ENCODE measurements at places on chromosomes 6 and 20.

DNA sequence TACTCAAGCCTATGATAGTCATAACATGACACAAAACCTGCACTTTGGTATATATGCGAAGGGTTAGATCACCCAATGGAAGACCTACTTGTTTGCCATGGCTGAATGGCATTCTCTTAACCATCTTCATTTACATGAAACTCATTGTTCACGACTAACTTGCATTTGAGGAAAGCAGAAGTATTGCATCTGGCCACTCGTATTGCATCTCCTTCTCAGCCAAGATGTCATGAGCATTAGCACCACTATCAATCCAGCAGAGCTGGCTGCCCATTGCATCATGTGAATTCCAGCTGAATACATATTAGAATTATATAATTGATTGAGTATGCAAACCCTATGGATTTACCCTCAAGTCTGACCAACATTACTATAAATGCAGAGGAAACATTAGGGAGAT lies 390.2 kb downstream of the LAMA2 start:
- DNase-seq, result no peak

GRCh38 chr6:7637533-7637932 lies 47.5 kb downstream of the SNRNP48 start:
- no peak for DNase-seq

GRCh38 chr20:13771853-13772453 lies 12.8 kb downstream of the ESF1 start:
- DNase-seq, result no peak

- no peak for DNase-seq
Observed at GRCh38 chr6:5729813-5730517, 276.8 kb downstream of the NRN1 start.

GRCh38 chr20:5442101-5442500 lies 125.3 kb upstream of the PROKR2 start:
- DNase-seq, result no peak

DNA sequence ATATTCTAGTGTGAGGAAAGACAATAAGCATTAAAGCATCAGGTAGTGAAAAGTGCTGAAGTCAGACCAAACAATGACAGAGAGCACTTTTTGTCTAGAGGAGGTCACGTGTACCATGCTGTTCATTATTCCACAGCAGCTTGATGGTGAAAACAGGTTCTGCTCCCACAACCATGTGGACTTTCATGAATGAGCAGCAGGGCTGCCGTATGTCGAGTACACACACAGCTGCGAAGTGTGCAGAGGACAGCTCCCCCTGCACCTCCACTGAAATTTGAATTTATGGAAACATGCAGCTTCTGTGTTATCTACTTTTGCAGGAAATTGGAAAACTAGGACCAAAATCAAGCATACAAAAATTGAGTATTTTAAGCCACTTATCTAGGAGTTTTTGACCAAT lies 85.3 kb downstream of the MAP7 start:
- DNase-seq, result no peak

- DNase-seq, result no peak
Observed at GRCh38 chr20:57224641-57225138, 41.8 kb downstream of the BMP7 start.

GRCh38 chr6:128826606-128827005 lies 56.3 kb upstream of the LAMA2 start:
- DNase-seq, result no peak

Data from stimulated activated CD8-positive, alpha-beta memory T cell treated with anti-CD3 and anti-CD28 coated beads, Interleukin-12 subunit alpha, Interleukin-12 subunit beta, amount 100 ng/mL, for 4 hours (primary cell).